ENCODE measurements at places on chromosomes 1 and 21. TPM values are rescaled to one million over a fixed set of nuclear protein-coding genes. Genes with fewer than 3 reads are reported as not detected.

The PRELP gene
- 243 TPM for total RNA-seq

The KRTAP19-3 gene
- total RNA-seq: not detected

The HES2 gene
- not detected for total RNA-seq

The TMEM82 gene
- not detected for total RNA-seq

The FCAMR gene
- total RNA-seq: not detected

The KRTAP12-2 gene
- total RNA-seq: not detected

The ZNF593OS gene
- total RNA-seq: not detected

The GIPC2 gene
- 2.3 TPM for total RNA-seq

The LYSMD1 gene
- 14.6 TPM for total RNA-seq

The AKR7A3 gene
- total RNA-seq: not detected

The COL16A1 gene
- 34.4 TPM for total RNA-seq

The DYRK3 gene
- 16.5 TPM for total RNA-seq
